HFFc6 (cell line): ENCODE measurements at places on chromosomes 11 and 22. TPM values are rescaled to one million over a fixed set of nuclear protein-coding genes. Genes with fewer than 3 reads are reported as not detected.

- H3K27me3 ChIP-seq, result no peaks in the 10 kb centered on the region
- DNase-seq, result no peak
- no peak overlapping the region for H3K27ac ChIP-seq
- H3K36me3 ChIP-seq, result peaks cover 38% of the 10 kb centered on the region
- no peak overlapping the region for H3K4me3 ChIP-seq
Observed at GRCh38 chr11:35735411-35735810, 72.8 kb downstream of the TRIM44 start.

DNA sequence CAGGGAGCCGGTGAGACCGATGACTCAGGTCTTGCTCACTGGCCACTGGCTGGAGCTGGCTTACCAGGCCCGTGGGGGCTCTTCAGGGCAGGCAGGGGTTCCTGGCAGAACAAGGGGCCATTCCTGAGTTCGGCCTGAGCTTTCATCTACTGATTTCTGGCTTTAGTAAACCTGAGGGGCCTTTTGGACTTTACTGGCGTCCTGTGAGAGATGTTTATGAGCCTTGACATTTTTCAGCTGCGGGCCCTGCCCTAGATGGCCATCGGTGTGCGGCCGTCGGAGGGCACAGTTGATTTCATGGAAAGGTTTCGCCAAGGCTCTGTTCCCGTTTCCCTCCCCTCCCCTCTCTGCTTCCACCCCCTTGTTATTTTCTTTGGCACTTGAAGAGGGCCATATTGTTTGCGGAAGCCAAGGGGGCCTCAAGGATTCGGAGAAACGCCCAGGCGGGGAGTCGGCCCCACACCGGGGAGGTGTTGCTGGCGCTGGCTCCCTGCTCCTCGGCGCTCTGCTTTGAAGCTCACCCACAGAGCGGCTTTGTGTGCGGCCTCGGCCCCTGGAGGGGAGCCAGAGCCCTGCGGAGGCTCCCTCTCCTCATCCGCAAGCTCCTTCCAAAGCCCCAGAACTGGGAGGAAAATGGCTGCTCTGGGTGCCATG lies 17.7 kb downstream of the ELF5 start:
- no peak overlapping the region for H3K4me3 ChIP-seq
- no peak for DNase-seq

- H3K4me1 ChIP-seq, result peaks cover 22% of the 10 kb centered on the region
- H3K27ac ChIP-seq, result no peak overlapping the region
- no peaks in the 10 kb centered on the region; the same call in none of the 2 replicates for H3K27me3 ChIP-seq
- H3K4me3 ChIP-seq, result no peak overlapping the region
Observed at GRCh38 chr22:23524226-23524625, 55.9 kb downstream of the IGLL1 start.

DNA sequence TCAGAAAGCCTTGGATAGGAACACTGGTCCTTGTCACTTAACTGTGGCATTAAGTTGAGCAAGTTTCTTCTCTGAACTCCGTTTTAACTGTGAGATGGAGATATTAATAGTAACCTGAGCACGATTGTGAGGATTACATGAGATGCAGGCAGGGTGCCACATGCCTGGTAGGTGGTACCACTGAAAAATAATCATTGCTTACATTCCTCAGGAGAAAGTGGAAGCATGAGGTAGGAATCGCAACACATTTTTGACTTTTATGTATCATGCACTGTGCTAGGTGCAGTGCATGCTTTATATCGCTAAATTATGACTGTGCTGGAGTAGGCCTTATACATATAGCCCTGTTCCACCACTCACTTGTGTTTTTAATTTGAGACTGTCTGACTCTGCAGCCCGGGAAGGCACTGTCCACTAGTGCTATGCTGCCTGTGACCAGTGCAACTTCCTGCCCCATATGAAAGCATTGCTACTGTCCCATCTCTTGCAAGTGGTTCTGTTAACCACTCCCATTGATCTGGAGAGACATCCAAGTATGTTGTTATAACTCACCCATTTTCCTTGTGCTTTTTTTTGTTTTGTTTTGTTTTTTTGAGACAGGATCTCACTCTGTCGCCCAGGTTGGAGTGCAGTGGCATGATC lies 1.0 kb downstream of the UQCR10 start:
- peak; percentile 24 for DNase-seq
- peaks cover 11% of the 10 kb centered on the region; the same call in 1 of the 2 replicates for H3K36me3 ChIP-seq
- H3K4me1 ChIP-seq, result peaks cover 41% of the 10 kb centered on the region
- peak overlapping the region; percentile 100 for H3K4me3 ChIP-seq
- H3K27ac ChIP-seq, result peak overlapping the region; percentile 95

Gene OR5A1
- not detected in 3 replicates for total RNA-seq

- peaks cover 9% of the 10 kb centered on the region; the same call in 1 of the 2 replicates for H3K36me3 ChIP-seq
- no peaks in the 10 kb centered on the region for H3K27me3 ChIP-seq
- peaks cover 34% of the 10 kb centered on the region for H3K4me1 ChIP-seq
- DNase-seq, result no peak
- peak overlapping the region; percentile 47; the same call in 1 of the 2 replicates for H3K27ac ChIP-seq
Observed at GRCh38 chr11:126809514-126810289, 190.9 kb downstream of the KIRREL3 start.

- peaks cover 3% of the 10 kb centered on the region; the same call in 1 of the 2 replicates for H3K27me3 ChIP-seq
- H3K36me3 ChIP-seq, result no peaks in the 10 kb centered on the region
- H3K4me3 ChIP-seq, result no peak overlapping the region
- H3K4me1 ChIP-seq, result peaks cover 30% of the 10 kb centered on the region
- no peak for DNase-seq
- no peak overlapping the region for H3K27ac ChIP-seq
Observed at GRCh38 chr11:34299284-34299972, 58.4 kb downstream of the ABTB2 start.

DNA sequence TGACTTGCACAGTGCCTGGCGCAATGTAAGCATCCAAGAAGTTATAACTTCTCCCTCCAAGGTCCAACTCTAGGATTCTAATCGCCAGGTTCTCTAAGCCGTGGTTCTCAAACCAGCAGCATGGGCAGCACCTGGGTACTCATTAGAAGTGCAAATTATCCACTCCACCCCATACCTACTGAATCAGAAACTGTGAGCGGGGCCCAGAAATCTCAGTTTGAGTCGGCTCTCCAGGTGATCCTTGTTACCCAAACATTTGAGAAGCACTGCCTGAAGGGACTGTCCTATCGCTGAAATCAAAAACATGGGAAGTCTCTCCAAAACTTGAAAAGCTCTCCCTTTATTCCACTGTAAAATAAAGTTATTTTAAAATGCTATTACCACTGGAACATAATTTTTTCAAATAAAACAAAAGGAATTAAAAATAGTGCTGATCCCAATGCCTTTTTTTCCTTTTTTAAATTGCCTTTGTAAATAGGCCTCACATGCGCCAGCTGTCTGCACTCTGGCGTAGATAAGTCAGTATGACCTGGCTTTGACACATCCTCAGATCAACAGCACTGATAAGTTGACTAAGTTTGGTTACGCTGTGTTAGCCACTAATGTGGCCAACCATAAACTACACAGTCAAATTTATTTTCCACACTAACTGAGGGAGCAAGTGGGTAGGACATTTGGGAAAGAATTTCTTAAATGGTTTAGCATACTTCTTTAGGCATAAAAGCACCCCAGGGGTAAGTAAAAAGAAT lies 8.4 kb upstream of the CTR9 start:
- H3K27ac ChIP-seq, result peak overlapping the region; percentile 9; the same call in 1 of the 2 replicates
- no peaks in the 10 kb centered on the region for H3K36me3 ChIP-seq
- peak; percentile 85 for DNase-seq
- H3K4me1 ChIP-seq, result peaks cover 33% of the 10 kb centered on the region
- H3K27me3 ChIP-seq, result no peaks in the 10 kb centered on the region

DNA sequence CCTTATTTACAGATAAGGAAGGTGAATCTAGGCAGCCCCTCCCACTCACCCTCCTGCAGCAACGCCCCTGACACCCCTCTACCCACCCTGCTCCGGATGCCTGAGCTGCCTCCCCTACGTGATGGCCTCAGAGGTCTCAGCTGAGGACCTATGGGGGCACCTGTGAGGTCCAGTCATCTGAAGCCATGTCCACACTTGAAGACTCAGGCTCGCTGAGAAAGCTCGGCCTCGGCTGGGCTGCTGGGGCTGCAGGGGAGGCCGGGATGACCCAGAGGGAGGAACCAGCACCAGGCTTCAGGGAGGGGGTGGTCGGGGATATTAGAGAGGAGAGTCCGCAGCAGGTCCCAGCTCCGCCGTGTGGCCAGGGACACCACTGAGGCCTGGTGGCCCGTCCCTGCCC lies 92.8 kb downstream of the BRD1 start:
- H3K36me3 ChIP-seq, result no peaks in the 10 kb centered on the region
- no peaks in the 10 kb centered on the region for H3K4me1 ChIP-seq
- no peak overlapping the region for H3K4me3 ChIP-seq
- peaks cover 10% of the 10 kb centered on the region for H3K27me3 ChIP-seq

Gene DBX1
- total RNA-seq, result not detected in 3 replicates

Gene RIN1
- 32.9 to 52.6 TPM (median 40.6 TPM) in 3 replicates for total RNA-seq

DNA sequence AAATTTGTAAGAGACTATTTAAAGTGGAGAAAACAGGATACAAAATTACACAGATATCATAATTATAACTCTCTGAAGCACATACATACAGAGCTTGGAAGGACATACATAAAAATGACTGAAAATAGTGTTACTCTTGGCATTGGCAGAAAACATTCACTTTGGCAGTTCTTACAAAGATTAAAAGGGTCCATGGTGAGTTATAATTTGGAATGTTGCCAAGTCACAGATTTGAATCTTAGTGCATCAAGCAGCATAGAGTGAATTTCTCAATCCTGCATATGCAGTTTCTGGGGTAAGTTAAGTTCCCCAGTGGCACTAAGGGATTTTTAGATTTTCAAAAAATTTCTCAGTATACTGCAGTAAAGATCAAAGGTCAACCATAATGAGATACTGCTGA lies 115.9 kb downstream of the CCDC81 start:
- H3K36me3 ChIP-seq, result no peaks in the 10 kb centered on the region
- H3K27ac ChIP-seq, result no peak overlapping the region
- no peak overlapping the region for H3K4me3 ChIP-seq
- H3K4me1 ChIP-seq, result peaks cover 4% of the 10 kb centered on the region
- H3K27me3 ChIP-seq, result peaks cover 1% of the 10 kb centered on the region

DNA sequence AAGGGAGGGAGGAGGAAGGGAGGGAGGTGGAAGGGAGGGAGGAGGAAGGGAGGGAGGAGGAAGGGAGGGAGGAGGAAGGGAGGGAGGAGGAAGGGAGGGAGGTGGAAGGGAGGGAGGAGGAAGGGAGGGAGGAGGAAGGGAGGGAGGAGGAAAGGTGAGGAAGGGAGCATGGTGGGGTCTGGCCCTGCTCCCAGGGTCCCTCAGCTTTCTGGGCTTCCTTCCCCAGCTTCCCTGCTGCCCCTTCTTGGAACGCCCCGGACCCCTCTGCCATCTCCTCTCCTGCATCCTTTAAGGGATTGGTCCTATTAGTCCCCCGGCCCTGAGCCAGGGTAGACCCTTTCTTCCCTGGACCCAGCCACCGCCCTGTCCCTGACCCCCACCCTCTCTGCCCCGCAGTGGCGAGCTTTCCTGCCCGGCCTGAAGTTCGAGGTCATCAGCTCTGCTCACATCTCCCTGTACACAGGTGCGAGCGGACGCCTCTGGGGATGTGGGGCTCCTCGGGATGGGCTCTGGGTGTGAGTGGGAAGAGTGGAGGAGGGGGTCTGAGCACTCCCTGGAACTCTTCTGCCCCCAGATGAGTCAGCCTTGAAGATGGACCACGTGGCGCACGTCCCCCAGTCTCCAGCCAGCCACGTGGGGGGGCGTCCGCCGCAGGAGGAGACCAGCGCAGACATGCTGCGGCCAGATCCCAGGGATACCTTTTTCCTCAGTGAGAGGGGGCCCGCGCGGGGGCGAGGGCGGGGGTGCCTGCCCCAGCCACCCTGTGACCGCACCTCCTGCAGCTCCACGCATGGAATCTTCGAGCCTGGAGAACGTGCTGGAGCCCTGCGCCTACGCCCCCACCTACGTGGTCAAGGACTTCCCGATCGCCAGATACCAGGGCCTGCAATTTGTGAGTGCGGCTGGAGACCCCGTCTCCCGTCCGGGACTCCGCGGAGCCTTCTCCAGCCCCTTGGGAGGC lies 6.0 kb downstream of the B4GALNT4 start:
- H3K4me1 ChIP-seq, result no peaks in the 10 kb centered on the region
- no peak overlapping the region for H3K27ac ChIP-seq
- no peak for DNase-seq
- no peaks in the 10 kb centered on the region for H3K36me3 ChIP-seq

Gene OR6A2
- total RNA-seq, result 0.12 TPM in 1 of 3 replicates, not detected in the others

DNA sequence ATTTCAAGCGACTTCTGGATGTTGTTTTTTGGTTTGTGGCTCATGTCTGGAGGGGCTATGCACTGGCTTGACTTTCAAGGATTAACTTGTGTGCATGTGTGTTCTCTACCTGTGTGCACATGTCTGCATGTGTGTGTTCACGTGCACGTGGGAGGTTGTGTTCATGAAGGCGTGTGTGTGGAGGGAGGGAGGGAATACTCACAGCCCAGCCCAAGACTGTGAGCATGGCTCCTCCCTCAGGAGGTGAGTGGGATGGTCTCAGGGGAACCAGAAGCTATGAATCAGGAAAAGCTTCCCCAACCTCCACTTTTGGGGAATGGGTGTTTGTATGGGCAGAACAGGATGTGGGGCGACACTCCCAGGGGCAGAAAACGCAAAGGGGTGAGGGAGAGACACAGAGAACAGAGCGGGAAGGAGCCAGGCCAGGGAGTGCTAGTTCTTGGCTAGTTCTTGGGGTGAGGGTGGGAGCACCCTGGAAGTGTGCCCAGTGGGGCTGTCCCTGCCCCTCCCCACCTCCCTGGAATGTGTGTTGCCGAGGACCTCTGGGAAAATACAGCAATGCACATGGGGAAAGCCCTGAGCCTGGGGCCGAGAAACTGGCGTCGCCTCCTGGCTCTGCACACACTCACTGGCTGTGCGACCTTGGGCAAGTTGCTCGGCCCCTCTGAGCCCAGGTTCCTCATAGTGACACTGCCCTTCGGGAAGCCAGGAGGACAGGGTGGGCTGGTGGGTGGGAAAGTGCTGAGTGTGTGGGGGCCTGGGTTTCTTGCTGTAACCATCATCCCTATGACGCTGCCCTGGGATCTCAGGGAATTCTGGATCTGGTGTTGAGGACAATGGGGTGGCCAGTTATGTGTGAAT lies 16.9 kb upstream of the ALX4 start:
- H3K36me3 ChIP-seq, result no peaks in the 10 kb centered on the region
- H3K4me1 ChIP-seq, result no peaks in the 10 kb centered on the region
- no peak overlapping the region for H3K27ac ChIP-seq
- no peak overlapping the region for H3K4me3 ChIP-seq
- peaks cover 55% of the 10 kb centered on the region for H3K27me3 ChIP-seq

GRCh38 chr11:9759519-9760192 lies 95.8 kb downstream of the SWAP70 start:
- peak overlapping the region; percentile 98 for H3K27ac ChIP-seq
- H3K4me1 ChIP-seq, result peaks cover 85% of the 10 kb centered on the region
- DNase-seq, result peak; percentile 99
- H3K27me3 ChIP-seq, result peaks cover 6% of the 10 kb centered on the region; the same call in 1 of the 2 replicates
- H3K4me3 ChIP-seq, result peak overlapping the region; percentile 85
- H3K36me3 ChIP-seq, result peaks cover 24% of the 10 kb centered on the region

GRCh38 chr11:123062892-123063825 lies 1.2 kb upstream of the HSPA8 start:
- H3K27ac ChIP-seq, result peak overlapping the region; percentile 98
- DNase-seq, result peak; percentile 37
- H3K27me3 ChIP-seq, result peaks cover 37% of the 10 kb centered on the region

Gene MMP12
- total RNA-seq, result 0.39 to 0.77 TPM (median 0.43 TPM) in 3 replicates

GRCh38 chr22:42444077-42444904 lies 12.1 kb upstream of the NFAM1 start:
- H3K4me1 ChIP-seq, result peaks cover 31% of the 10 kb centered on the region
- no peaks in the 10 kb centered on the region for H3K36me3 ChIP-seq
- peak overlapping the region; percentile 76 for H3K4me3 ChIP-seq
- DNase-seq, result peak; percentile 79
